CD14-positive monocyte (primary cell): ENCODE measurements at places on chromosomes 6 and 20.
A peak's percentile ranks its signal among the peaks of the same experiment; 100 is the strongest.

DNA sequence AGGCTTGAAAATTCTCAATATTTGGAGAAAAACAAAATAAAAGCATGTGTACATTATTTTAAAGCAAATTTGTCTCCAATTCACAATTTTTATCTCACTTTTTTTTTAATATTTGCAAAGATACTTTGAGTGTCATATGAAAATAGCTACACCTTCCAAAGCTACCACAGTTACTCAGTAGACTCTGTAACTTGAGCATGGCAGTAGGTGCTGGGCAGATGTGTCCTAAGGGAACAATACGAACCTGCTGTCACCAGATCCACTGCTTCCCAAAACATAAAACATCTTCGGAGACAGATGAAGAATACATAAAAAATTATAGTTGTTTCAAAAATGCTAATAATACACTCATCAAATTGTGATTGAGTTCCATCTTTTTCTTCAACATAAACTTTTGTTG, 10.6 kb downstream of the WDR27 start:
- DNase-seq = no peak

GRCh38 chr6:111565326-111566221, 40.1 kb downstream of the TRAF3IP2 start:
- DNase-seq = no peak

DNA sequence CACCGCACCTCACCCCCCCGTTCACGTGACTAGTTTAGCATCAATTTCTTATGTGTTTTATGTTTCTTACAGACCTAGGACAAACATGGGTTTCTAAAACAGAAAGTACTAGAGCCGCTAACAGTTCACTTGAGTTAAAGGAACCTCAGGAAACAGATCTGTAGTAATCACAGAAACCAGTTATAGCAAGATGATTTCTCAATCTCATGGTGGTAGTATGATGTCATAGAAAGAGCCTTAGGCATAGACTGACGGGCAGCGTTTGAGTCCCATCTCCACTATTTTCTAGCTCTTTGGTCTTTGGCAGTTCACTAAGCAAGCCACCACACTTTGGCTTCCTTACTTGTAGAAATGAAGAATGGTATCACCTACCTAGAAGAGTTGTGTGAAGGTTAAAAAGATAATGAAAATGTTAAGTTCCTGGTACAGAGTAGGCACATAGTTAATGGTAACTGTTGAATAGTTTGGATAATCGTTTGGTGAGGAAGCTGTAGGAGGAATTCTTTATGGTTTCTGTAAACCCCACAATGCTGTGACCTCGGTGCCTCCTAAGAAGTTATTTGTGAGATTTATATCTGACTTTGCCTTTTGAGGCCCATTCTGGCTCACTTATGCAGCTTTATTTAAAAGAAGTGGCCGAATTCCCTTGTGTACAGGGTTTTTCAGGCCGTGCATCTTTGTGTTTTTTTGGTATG, 21.3 kb downstream of the CTNNBL1 start:
- peak; percentile 80 for DNase-seq

GRCh38 chr20:7985916-7986315, 33.6 kb downstream of the TMX4 start:
- no peak for DNase-seq

GRCh38 chr20:44188752-44189151, 1.8 kb upstream of the JPH2 start:
- peak; percentile 23 for DNase-seq

GRCh38 chr6:129643176-129643575, 66.8 kb downstream of the ARHGAP18 start:
- no peak for DNase-seq

- DNase-seq = no peak
Measured at GRCh38 chr6:63476302-63476701, 96.0 kb upstream of the LOC128125822 start.

DNA sequence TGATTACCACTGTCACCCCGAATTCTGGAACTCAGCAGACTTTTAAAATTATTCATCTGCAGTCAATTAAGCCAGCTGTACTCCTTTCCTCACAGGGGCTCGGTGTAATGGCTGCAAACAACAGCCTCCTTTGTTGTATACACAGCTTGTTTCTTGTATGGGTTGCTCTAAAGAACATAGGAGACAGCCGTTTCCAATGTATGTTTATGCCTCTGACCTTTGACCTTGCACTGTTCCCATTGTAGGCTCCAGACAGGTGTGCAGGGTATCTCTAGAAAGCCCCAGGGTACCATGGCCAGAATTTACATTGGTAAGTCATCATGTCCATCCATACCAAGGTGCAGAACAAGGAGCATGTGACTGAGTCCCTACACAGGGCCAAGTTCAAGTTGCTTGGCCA, 11.5 kb upstream of the TENT5A start:
- no peak for DNase-seq

- no peak for DNase-seq
Measured at GRCh38 chr20:840858-841567, 7.5 kb downstream of the FAM110A start.

DNA sequence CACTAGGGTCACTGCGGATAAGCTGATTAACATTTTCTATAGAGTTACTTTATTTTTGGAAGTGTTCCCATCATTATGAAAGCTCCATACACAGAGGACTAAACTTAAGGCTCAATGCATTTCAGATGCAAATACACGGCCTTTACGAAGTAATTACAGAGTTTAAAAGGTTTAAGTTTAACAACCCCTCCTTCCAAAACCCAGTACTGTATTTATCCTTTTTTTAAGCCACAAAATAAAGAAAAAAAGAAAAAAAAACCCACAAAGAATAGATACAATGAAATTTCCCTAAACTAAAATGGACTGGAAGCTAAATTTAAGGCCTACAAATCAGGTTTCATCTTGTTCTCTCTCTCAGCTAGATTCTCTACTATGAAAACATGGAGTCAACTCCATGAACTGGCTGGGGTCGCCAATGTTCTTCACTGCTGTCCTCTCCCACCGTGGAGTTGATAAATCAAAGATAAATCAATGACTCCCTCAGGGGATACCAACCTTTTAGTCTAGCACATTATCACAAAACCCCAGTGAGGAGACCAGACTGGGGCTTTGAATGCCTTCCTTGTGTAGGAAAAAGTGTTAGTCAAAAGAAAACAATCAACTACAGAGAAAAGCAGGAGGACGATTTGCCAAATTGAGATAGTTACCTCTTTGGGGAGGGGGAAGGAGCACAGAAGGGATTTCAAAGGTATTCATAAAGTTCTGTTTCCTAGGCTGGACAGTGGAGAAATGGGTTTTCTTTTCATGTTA, 52.5 kb downstream of the TNFRSF21 start:
- no peak for DNase-seq

- peak; percentile 38 for DNase-seq
Measured at GRCh38 chr6:89270951-89271721, 44.0 kb downstream of the GABRR2 start.

- peak; percentile 66 for DNase-seq
Measured at GRCh38 chr6:31769684-31770371, 7.3 kb downstream of the VWA7 start.

DNA sequence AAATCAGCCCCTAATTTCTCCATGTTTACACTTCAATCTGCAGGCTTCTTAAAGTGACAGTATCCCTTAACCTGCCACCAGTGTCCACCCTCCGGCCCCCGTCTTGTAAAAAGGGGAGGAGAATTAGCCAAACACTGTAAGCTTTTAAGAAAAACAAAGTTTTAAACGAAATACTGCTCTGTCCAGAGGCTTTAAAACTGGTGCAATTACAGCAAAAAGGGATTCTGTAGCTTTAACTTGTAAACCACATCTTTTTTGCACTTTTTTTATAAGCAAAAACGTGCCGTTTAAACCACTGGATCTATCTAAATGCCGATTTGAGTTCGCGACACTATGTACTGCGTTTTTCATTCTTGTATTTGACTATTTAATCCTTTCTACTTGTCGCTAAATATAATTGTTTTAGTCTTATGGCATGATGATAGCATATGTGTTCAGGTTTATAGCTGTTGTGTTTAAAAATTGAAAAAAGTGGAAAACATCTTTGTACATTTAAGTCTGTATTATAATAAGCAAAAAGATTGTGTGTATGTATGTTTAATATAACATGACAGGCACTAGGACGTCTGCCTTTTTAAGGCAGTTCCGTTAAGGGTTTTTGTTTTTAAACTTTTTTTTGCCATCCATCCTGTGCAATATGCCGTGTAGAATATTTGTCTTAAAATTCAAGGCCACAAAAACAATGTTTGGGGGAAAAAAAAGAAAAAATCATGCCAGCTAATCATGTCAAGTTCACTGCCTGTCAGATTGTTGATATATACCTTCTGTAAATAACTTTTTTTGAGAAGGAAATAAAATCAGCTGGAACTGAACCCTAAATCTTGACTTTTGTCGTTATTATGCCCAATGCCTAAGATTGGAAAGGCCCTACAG, 4.5 kb downstream of the SOX4 start:
- DNase-seq = no peak

DNA sequence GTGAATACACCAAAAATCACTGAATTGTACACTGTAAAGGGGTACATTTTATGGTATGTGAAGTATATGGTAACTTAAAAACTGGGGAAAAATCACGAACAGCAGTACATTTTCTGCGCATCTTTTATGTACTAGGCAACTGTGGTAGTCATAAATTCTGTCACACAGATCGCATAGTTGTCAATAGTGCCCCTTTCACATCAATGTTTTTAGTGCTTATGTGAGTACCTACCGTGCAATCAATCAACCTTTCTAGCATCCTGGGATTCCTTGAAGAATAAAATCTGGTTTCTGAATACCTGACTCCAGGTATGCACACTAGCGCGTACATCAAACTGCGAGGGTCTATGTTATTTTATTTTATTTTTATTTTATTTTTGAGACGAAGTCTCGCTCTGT, 637 bp upstream of the RPF2 start:
- no peak for DNase-seq

- peak; percentile 46 for DNase-seq
Measured at GRCh38 chr20:44745598-44746366, at the start of gene KCNK15. KCNK15 (plus strand) TSS chr20:44745865; CDS start chr20:44745911, 46 bp downstream.

GRCh38 chr6:130367767-130368166, 1.9 kb downstream of the TMEM200A start:
- DNase-seq = no peak

GRCh38 chr20:1299522-1299921, 29.4 kb downstream of the SDCBP2 start:
- no peak for DNase-seq

GRCh38 chr6:105835373-105835772, 250.8 kb upstream of the PRDM1 start:
- peak; percentile 29 for DNase-seq

GRCh38 chr6:72720464-72720863, 98.6 kb downstream of the KCNQ5 start:
- no peak for DNase-seq
